Stimulated activated CD4-positive, alpha-beta T cell treated with anti-CD3 and anti-CD28 coated beads, Interleukin-4, amount 100 ng/mL, for 1 hour (primary cell): ENCODE measurements at places on chromosomes 7 and 10.
A peak's percentile ranks its signal among the peaks of the same experiment; 100 is the strongest.

- no peak for DNase-seq
Measured at GRCh38 chr7:42673951-42674350, 237.9 kb downstream of the C7orf25 start.

GRCh38 chr10:27143686-27144085 lies 10.5 kb downstream of the YME1L1 start:
- no peak for DNase-seq

DNA sequence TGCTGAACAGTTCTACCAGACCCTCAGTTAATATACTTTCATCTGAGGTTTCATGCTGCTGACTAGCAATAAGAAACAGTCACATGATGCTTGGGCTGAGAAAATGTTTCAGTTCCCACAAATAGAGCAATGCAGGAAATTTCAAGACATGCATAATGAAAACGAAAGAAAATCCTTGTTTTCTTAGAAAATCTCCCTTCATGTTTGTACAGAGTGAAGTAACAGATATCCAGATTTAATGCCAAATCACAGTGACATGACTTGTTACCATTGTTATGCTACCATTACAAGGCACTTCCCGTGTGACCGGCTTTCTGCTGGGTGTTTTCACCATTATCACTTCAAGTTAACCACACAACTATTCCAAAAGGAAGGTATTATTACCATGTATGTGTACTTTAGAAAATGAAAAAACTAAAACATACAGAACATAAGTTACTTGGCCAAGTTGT lies 121.7 kb downstream of the DOCK4 start:
- no peak for DNase-seq

DNA sequence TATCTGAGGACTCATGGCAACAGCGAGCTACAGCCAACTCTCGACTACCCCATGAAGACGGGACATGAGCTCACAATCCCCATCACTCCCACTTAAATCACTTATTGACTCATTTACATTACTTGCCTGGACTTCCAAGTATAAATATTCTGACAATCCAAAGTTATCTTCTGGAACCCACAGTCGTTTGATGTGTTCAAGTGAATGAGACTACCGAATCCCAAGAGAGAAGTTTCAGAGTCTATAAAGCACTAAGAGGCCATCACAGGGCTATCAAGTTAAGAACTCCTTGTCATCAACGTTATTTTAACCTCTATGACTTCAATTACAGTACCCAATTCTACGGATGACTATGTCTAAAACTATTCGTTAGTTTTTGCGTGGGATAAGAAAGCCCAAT lies 11.5 kb upstream of the ANAPC16 start:
- DNase-seq, result no peak

- no peak for DNase-seq
Measured at GRCh38 chr7:68441645-68442044, 1156.6 kb upstream of the AUTS2 start.

DNA sequence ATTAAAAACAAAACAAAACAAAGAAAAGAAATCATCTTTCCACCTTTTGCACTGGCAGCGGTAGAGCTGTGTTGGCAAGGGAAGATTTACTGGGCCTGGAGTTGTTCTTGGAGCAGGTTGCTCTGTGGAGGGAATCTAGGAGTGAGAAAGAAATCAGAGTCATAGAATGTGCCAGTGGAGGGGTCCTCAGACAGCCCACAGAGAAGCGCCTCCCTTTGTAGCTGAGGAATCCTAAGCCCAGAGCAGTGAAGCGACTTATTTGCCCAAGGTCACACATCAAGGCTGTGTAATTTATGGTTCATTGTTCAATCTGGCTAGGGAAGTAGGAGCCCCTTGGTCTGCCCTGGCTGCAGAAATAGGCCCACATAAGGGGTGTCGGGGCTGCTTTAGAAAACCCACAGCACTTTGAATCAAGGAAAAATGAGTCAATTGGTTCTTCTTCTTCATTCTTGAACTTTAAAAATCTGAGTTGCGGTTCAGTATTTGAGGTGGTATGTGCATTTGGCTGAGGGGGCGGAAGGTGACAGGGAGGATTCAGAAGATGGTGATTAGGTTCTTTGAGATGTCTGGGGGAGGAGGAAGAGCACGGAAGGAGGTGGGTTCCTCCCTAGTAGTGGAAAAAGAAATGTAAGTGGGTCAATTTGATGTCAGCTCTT lies 253.7 kb downstream of the PTEN start:
- DNase-seq, result peak; percentile 53

DNA sequence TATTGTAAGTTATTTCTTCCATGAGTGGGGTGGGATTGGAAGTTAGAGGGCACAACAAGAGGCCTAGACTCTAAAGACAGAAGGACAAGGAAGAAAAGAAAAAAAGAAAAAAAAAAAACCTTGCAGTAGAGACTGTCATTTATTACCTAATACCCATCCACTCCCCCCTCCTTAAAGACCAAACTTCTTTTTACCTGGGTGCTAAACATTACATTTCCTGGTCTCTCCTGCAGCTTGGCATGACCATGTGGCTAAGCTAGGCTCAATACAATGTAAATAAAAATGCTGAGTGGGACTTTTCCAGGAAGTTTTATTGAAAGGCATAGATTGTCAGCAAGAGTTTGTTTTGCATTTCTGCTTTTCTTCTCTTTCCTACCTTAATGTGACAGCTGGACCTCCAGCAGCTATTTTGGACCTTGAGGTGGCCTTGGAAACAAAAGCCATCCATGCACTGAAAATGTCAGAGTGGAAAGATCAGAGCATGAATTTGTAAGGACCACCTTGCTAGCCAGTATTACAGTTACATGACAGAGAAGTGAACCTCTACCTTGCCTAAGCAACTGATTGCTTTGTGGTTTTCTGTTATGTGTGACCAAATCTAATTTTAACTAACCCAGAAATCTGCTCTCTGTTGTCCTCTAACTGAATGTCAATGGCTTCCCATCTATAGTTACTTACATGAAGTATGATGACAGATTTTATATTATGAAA lies 81.3 kb upstream of the SFMBT2 start:
- DNase-seq, result no peak

GRCh38 chr7:81791568-81792518 lies 22.0 kb upstream of the HGF start:
- no peak for DNase-seq

GRCh38 chr7:47944536-47945260 lies 3.6 kb downstream of the PKD1L1 start:
- DNase-seq, result no peak

GRCh38 chr10:71625445-71626175 lies 94.0 kb downstream of the C10orf105 start:
- DNase-seq, result no peak

DNA sequence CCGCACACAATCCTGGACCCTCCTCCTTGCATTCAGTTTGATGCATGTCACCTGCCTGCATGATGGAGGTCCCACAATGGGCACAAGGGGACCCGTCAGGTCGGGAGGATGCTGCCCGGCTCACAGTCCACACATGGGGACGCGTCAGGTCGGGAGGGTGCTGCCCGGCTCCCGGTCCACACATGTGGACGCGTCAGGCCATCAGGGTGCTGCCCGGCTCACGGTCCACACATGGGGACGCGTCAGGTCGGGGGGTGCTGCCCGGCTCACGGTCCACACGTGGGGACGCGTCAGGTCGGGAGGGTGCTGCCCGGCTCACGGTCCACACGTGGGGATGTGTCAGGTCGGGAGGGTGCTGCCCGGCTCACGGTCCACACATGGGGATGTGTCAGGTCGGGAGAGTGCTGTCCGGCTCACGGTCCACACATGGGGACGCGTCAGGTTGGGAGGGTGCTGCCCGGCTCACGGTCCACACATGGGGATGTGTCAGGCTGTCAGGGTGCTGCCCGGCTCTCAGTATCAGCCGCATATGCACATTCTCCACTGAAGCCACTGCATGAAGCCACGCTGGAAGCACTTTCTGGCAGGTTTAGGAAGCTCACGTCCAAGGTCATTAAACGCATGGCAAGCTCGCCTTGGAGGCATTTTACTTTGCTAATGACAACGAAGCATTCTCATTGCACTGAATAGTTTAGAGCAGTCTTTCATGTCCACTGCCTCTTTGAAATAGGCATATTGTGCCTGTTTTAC lies 50.3 kb downstream of the DIP2C start:
- DNase-seq, result no peak

GRCh38 chr7:106823631-106824030 lies 41.5 kb upstream of the PIK3CG start:
- DNase-seq, result no peak

DNA sequence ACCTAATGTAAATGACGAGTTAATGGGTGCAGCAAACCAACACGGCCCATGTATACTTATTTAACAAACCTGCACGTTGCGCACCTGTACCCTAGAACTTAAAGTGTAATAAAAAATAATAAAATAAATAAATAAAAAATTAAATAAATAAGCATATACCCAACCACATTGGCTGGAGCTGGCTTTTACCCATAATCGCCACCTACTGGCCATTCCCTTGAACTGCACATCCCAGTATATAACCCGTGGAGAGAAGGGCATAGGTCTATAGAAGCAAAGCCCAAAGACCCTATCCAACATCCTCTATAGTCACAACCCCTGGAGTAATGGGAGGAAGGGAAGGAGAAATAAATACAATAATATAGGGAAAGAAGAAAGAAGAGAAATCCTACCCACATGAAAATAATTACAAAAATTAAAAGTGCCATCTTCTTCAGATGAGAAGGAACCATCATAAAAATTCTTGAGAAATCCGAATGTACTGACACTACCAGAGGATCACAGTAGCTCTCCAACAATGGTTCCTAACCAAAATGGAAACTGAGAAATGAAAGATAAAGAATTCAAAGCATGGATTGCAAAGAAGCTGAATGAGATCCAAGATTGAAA lies 65.6 kb downstream of the TWIST1 start:
- DNase-seq, result peak; percentile 9

- DNase-seq, result no peak
Measured at GRCh38 chr10:25130906-25131305, 43.9 kb upstream of the GPR158 start.

GRCh38 chr10:113003052-113003451 lies 53.0 kb downstream of the TCF7L2 start:
- DNase-seq, result no peak

- no peak for DNase-seq
Measured at GRCh38 chr7:46707973-46708372, 786.9 kb upstream of the IGFBP3 start.

- no peak for DNase-seq
Measured at GRCh38 chr7:15864626-15864991, 178.1 kb upstream of the MEOX2 start.

GRCh38 chr10:101297901-101298486 lies 56.0 kb upstream of the BTRC start:
- peak; percentile 81 for DNase-seq

GRCh38 chr7:75642810-75643486 lies 95.8 kb downstream of the HIP1 start:
- peak; percentile 60 for DNase-seq

DNA sequence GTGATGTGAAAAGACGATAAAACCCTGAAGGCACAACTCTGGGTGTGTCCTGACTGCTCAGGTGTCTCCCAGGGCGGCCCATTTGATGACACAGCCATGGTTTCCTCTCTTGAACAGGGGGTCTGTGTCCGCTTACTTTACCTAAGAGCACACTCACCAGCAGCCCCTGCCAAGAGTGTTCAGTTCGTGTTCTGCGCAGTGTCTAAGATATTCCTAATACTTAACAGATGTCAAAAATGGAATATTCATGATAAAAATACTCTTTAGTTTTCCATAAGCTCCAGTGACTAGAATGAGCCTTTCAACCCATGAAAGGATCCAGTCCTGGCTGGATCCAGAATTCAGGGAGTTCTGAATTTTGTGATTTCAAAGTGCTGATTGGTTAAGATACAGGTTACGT lies 492.4 kb downstream of the TNS3 start:
- DNase-seq, result no peak

DNA sequence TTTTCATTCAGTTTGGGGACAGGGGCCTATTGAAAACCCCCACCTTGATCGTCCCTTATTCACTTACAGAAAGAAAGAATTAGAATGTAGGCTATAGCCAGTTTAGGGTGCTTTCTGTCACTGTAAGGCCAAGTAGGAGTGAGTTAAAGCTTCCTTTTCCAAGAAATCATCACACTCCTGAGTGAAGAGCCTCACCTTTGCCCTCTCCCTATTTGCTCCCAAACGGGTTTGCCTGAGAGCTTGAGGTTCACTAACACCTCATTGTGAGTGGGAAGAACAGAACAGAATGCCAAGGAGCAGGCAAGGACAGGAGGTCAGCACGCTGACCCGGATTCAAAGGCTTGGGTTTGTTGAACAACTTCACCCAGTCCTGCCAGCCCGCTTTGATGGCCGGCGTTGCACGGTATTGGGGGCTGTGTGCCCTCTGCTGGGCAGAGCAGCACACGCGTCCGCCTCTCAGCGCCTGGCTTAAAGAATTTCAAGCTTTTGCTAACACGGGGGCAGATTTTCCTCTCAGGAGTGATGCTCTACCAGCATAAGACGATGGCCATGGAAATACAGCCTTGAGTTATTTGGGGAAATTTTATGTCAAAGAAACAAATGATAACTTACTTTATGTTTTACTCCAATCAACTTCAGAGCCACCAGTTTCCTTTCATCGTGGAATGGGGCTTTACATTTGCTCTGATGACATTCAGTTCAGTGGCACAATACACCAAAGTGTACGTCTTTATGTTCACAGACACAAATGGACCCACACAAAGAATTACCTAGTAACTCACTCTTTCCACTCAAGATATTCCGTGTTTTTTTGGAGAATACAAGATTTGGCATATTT lies 470.0 kb downstream of the SUGCT start:
- DNase-seq, result peak; percentile 10

- DNase-seq, result no peak
Measured at GRCh38 chr10:100122780-100123179, 41.1 kb upstream of the CPN1 start.

- DNase-seq, result no peak
Measured at GRCh38 chr7:130380861-130381455, 664 bp downstream of the CPA1 start.

DNA sequence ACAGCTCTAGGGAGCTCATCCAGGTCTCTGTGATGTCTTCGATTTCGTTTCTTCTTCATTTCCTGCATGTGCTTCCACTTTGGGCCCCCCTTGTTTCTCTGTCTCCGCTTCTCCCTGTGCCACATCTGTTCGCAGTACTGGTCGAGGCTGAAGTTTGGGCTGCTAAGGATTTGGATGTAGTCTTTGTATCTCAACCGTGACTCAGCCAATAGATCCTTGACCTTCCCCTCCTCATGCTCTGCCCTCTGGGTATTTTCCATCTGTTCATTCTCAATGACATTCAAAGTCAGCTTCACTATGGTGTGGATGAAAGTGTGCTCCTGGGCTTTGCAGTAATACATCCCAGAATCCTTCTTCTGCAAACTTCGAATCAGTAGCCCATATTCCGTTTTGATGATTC lies 187.4 kb downstream of the SEMA3D start:
- DNase-seq, result no peak

DNA sequence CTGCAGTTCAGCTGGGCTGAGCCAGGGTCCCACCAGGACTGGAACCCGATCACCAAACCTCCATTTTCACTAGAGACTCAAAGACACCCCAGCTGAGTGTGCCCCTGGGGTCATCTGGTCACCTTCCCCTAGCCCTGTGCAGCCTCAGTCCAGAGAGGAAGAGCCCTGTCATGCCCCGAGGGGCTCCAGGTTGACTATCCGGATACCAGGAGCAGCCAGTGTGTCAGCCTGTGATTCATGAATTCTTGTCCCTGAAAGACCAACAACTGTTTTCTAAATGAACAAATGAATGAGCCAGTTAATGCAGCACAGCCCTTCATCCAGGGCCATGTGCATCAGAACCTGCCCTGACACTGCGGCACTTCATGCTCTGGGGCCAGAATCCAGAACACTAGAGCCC lies 201.9 kb upstream of the TCERG1L start:
- DNase-seq, result no peak

GRCh38 chr7:155495440-155496248 lies 37.7 kb downstream of the EN2 start:
- no peak for DNase-seq
